ENCODE measurements at places on chromosomes 5 and 9.

GRCh38 chr5:157965989-157966388 is 107.0 kb upstream of the CLINT1 start:
- no peak for DNase-seq

DNA sequence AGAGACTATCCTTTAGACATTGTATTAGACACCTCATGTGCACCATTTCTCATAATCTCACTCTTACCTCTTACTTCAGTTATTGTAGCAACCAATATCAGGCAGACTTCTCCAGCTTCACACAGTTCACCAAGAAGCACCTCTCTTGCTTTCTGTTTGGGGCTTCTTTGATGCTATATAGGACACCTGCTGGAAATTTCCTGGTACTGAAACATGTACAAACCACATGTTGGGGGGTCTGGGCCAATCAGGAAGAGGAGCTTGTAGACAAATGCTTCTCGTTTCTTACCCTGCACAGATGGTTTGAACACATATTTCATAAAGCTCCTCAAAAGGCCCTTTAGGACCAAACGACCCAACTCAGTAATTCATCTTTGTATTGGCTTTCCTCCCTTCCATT is 212.1 kb downstream of the IZUMO3 start:
- DNase-seq = no peak

GRCh38 chr5:142636698-142637324 is 49.1 kb downstream of the FGF1 start:
- DNase-seq = no peak

DNA sequence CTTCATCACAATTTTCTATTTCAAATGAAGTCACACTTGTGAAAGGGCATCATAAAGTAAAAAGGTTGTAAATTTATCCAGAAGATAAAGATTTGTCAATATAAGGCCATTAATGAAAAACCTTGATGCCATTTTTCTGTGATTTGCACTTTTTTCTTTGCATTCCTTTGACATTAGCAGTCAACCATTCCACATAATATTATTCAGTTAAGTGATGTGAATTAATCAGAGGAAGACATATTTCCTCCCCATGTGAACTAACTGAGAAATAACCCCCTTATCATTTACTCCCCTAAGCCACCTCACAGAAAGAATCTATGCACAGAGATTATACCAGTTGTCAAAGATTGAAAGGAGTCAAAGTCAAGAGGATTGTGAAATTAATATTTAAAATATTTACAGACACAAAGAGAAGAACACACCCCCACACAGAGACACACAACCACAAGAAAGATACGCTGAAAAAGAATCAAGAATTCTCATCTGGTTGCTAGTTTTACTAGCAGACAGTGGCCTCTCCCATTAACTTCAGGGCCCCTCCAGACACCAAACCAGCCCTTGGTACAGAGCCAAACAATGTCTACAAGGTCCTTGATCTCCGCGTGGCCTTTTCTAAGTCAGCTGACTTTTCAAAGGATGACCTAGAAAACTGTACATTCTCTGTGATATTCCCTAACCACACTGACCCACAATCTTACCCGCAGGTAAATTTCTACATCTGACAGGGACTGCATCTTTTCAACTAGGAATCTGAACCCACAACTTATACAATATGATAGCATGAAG is 29.5 kb downstream of the GNAQ start:
- DNase-seq = no peak

DNA sequence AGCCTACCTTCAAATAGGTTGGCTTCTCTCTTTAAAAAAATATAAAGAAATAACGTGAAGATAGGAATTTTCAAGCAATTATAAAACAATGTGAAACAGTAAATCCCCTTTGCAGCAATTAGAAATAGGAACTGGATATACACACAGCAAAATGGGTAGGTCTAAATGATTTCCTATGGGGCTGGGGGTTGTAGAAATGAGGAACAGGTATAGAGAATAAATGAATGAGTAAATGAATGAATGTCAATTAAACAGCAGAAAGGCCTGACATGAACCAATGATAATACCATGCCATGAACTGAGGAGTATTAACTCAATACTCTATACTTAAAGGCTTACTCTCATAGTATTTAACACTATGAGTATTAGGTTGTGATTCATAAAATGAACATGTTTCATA is 21.6 kb downstream of the SSBP2 start:
- DNase-seq = no peak

DNA sequence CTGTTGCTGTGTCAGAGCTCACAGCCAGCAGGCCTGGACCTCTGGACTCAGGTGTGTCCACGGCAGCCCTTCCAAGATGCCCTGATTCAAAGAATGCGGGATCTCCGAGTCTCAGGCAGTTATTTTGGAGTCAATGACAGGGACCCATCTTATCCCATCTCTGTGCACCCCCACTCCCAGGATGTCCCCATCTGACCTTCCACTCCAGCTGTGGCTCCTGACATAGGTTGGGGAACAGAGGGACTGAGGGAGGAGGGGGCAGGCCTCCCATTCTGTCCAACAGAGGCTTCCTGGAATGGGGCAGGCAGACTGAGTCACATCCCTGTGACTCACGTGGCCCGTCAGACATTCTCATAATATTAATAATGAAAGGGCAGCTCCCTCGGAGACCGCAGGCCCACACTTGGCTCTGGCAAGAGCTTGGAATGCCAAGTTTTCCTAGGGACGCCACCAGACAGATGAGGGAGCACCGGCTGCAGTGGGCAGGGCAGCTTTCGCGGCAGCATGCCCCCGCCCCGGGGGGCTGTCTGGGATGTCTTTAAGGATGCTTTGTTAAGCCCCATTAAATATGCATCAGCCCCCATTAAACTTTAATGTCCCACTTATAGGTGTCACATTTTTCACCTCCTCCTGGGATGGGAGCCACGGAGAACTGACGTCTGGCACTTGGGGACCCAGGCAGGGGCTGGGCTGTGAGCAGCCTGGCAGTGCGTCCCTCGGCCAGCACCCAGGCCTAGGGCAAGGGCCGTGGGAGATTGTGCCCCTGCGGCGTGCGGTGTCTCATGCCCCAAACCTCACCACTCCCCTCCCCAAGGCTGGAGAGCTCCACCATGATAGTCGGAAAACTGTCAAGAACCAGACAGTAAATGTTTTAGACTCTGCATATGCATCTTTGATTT is 23.6 kb upstream of the FIBCD1 start:
- no peak for DNase-seq

DNA sequence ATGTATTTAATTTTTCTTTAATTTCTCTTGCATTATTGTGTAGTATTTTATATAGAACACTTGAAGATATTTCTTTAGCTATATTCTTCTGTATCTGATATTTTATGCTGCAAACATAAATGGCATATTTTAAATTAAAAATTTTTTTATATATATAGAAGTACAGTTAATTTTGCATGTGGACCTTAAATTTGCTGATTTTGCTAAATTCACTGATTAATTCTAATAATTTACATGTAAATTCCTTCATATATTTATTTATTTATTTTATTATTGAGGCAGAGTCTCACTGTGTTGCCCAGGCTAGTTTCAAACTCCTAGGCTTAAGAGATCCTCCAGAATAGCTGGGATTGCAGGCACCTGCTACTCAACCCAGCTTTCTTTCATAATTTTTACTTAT is 276.9 kb downstream of the PRR16 start:
- DNase-seq = no peak

GRCh38 chr5:97508864-97509263 is 325.8 kb upstream of the RIOK2 start:
- no peak for DNase-seq

DNA sequence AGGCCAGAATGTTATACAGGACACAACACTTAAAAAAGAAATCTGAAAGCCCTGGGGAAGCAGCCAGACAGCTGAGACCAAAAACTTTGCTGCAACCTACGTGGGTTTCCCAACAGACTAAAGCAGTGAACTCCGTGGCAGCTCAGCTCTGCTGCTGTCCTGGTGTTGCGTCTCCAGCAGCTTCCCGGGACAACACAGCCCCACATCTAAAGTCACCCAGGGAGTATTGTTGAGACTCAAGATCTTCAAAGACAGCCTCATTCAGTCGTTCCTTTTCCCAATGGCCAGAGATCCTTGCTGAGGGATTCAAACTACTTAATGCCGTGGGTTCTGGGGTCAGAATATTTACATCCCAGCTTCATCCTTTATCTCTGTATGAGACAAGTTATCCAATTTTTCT is 125.8 kb downstream of the MED10 start:
- no peak for DNase-seq

GRCh38 chr9:35967042-35967441 is 9.1 kb upstream of the OR2S2 start:
- DNase-seq = no peak

GRCh38 chr9:22643541-22643940 is 196.9 kb downstream of the DMRTA1 start:
- DNase-seq = no peak

- no peak for DNase-seq
Observed at GRCh38 chr9:85742597-85742936, 813 bp upstream of the AGTPBP1 start.

DNA sequence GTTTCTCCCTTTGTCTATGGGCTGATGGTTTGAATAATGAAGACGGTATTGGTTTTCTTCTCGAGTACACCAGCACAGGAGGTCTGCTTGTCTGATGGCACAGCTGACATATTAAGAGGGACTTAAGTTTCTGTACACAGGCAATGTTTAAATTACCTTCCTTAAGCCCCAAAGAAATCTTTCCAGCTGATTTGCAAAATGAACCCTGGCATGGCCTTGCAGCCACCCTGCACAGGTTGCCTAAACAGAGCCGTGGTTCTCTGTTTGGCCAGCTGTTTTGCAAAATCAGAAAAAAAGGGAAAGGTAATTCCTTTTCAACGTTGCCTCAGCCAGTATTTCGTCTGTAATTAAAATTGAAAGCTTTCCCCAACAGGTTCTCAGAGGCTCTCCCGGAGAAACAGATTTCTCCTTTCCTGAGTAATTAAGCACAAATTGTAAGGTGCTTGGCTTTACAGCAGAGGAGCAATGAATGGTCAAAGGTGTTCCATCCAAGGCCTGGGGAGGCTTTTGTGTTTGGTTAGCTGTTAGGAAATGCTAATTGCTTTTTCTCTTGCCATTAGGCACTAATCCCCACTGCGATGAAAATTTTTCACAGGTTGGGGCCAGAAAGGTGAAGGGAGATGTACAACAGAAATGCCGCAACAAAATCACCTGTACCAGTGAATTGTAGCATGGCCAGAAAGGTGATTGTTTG is 138.9 kb downstream of the RASEF start:
- no peak for DNase-seq

DNA sequence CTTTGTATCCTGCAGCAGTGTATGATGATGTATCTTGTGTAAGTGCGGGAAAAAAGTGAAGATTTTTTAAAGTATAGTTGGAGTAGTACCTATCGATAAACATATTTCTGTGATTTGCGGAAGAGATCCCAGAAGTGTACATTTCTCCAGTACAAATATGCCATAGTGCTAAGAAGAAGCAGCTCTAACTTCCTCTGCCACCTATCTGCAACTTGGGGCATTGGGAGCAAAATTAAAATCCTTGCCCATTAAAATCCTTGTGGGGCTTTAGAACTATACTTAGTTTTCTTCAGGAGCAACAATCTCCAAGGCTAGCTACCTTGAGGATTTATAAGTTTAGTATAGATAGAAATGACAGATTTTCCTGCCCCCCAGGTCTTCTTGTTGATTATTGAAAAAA is 123.7 kb downstream of the VCAN start:
- no peak for DNase-seq

DNA sequence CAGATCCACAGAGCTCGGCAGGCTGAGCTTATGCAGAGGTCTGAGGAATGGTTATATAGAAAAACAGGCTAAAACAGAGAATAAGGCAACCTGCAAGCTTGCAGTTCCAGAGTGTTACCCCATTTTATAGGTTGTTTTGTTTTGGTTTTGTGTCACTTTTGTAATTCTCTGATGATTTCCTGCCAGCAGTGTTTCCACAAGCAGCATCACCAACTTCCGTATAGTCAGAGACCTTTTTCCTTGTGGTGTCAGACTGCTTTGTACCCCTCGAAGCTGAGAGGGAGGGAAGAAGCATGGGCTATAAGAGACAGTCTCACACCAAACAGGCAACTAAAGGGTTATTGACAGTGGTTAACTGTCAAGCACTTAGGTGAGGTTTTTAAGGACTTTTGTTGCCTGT is 61.8 kb downstream of the TLE4 start:
- DNase-seq = no peak

DNA sequence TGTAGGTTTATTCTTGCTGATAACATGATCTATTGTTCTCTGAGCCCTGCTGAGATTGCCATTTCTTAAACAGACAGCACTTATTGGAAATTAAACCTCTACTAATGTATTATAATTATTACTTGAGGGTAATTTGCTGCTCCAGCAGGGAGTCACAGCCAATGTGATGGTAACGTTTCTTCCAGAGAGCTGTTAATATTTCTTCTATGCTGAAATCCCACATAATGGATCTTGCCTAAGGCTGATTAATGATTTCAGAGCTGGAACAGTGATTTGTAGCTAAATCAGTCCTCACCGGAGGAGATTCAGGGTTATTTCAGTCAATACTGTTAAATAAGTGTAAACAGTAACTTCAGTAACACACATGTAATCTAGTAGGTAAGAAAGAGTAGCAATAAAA is 170.1 kb downstream of the CDH12 start:
- no peak for DNase-seq

- no peak for DNase-seq
Observed at GRCh38 chr9:126128494-126129142, 198.0 kb upstream of the MVB12B start.

GRCh38 chr9:13823026-13823425 is 490.9 kb downstream of the NFIB start:
- no peak for DNase-seq

DNA sequence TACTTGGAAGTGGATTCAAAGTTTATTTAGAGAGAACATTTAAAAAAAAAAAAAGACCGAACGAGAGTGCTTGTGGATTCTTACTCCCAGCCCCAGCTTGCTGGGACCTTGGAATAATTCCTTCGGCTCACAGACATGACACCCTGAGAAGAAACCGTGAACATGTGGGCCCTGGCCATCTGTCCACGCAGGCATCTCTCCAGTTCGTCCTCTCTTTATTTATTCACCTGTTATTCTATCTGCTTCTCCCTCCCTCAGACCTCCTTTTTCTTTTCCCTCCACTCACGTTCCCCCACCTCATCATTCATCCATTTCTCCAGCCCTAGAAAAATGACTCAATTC is 93.7 kb upstream of the PHYKPL start:
- no peak for DNase-seq

DNA sequence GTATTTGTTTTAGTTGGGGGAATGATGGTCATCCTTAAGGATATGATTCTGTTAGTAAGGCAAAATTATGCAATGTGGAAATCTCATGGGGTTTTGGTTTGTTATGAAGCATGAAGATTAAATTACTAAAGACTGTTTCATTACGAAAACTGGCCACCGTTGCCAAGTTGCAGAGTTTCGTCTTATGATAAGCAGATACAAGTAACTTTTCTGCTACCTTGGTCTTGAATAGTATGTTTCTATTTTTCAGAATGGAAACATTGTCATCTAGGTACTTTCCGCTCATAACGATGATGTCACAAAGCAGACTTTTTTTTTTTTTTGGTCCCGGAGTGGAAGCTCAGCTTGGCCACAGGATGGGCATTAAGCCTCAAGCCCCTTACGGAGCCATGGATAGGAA is 4.2 kb downstream of the CCNI2 start:
- DNase-seq = no peak

- DNase-seq = peak; percentile 20
Observed at GRCh38 chr9:136138566-136138965, 19.9 kb upstream of the TMEM250 start.
